ENCODE measurements at places on chromosomes 4 and X.

DNA sequence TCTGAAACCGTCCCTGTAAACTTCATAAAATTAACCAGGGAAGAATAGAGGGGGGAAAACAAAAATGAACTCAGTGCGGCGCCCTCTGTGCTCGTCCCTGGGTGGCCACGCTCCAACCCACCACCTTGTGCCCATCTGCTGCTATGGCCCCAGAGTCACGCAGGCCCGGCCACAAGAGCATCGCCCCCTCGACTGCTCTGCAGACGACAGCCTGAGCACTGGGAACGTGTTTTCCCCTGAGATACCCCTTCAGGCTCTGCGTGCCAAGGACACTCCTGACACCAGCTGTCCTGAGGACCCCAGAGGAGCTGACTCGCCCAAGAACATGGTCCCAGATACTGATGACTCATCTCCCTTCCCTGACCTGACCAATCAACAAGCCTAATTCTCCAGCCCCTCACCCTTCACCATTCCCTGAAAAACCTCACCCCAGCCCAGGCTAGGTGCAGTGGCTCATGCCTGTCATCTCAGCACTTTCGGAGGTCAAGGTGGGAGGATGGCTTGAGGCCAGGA lies 64.1 kb upstream of the GPR78 start:
- no peak for DNase-seq

GRCh38 chr4:40350627-40351227 lies 15.6 kb downstream of the CHRNA9 start:
- DNase-seq: no peak

- DNase-seq: no peak
Measured at GRCh38 chr4:47525154-47525819, 40.2 kb downstream of the ATP10D start.

GRCh38 chr4:112901962-112902411 lies 147.5 kb upstream of the ANK2 start:
- DNase-seq: no peak

DNA sequence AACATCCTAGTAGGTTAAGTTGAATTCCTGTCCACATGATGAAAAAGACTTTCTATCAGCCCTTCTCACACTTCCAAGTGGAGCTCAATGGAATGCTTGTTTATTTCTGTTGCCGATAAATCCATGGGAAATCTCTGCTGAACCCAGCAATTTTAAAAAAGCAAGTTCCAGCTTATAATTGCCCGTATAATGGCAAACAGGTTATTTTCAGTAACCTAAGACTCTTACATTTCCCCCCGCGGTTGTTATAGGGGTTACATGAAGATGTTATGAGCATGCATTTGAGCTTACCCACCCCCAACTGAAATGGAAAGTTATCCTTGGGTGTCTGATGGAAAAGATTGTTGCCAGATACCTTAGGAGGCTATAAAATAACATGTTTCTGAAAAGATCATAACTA lies 136.2 kb downstream of the PALLD start:
- DNase-seq: no peak

DNA sequence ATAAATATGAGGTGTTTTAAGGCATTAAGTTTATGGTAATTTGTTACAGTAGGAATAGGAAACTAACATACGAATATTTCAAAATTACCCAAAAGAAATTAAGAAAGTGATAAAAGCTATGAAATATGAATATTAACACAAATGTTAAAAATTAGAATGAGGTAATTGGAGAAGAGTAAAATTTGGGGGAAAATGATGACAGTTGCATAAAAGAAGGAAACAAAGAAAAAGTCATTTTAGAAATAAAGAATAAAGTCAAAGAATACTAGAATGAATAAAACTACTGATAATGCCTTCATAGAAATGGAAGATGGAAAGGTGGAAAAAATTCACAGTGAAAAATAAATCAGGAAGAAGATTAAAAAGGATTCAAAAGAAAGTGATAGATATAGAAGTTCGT lies 522.9 kb upstream of the NR3C2 start:
- DNase-seq: no peak

All from mesenteric fat pad (tissue), 1 donor.